ENCODE measurements at places on chromosomes 7 and 10.

DNA sequence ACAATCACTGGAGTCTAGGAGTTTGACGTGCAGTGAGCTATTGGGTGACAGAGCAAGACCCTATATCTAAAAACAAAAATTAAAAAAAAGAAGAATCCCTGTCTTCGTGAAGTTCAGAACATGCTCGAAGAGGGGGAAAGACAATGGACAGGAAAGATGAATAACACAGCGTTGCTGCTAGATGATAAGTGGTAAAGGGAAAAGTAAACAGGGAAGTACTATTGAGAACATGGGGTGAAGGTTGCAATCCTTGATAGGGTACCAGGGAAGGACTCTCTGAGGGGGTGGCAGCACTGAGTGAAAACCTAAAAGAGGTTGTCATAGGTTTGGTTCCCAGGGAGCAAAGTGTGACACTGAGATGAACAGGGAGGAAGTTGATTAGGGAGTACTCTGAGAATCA is 2.8 kb upstream of the ABRAXAS2 start:
- no peak for DNase-seq

DNA sequence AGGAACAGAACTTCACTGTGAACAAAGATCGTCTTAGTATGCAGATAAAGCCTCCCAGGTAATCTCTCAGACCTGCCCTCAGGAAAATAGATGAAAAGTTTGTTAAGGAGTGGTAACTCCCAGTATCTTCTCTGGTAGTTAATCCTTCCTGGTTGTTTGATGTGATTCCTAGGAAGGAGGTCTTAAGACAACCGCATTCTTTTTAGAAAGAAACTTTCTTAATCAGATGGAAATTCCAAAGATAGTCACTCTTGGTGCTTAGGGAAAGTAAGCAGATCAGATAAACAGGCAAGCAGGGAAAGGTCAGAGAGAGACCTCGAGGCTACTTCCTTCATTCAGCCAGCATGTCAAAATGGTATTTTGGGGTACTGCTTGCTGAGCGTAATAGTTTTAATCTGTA is 30.5 kb upstream of the ARMC3 start:
- DNase-seq, result no peak

DNA sequence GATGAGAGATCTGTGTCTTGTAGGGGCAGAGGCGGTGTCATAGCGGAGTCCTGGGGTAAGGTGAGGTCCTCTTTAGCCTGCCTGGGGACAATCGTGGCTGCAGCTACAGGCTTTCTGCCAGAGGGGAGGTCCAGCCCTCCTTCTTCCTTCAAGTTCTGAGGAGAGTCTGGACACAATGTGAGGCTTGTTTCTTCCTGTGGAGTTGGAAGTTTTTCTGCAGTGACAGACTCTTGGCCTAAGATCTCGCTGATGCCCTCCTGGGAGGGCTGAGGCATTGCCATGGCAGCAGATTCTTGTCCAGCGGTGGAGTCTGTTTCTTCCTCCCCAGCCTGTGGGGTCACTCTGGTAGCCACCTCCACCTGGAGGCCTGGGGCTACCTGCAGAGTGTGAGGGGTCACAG is 4.4 kb downstream of the NACAD start:
- no peak for DNase-seq

- peak; percentile 11 for DNase-seq
These were observed 569 bp downstream of the SLC26A5 start for GRCh38 chr7:103445228-103446048.

DNA sequence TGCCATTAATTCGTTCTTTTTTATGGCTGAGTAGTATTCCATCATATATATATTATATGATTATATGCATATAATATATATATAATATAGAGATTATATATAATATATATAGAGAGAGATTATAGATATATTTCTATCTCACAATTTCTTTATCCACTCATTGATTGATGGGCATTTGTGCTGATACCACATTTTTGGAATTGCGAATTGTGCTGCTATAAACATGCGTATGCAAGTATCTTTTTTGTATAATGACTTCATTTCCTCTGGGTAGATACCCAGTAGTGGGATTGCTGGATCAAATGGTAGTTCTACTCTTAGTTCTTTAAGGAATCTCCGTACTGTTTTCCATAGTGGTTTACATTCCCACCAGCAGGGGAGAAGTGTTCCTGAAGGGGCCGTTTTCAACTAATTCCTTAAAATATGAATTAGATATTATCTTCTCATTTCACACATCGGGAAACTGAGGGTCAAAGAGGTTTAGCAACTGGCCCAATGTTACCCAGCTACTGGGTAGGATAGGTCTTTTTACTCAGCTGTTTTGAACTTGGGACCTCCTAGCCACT is 16.5 kb downstream of the NFE2L3 start:
- no peak for DNase-seq

DNA sequence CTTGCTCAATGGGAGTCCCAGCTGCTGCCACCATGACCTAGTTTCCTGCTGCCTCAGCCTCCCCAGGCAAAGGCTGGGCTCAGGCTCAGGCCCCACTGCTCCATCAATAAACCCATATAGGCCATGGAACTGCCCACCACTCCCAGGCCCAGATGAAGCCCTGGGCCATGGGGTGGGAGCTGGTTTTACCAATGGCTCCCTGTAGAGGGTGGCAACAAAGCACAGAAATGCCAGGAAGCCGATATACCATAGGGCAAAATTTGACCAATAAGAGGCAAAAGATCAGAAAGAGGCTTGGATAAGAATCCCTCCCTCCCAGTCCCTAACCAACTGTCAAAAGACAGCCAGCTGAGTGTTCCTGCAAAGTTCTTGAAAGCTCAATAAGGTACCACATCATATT is 101.8 kb upstream of the DOCK1 start:
- DNase-seq, result no peak

Measured in NCI-H2029 treated with DMSO at 0.1 percent for 48 hours (cell line).